ENCODE measurements at places on chromosomes 13 and 19.
A peak's percentile ranks its signal among the peaks of the same experiment; 100 is the strongest.

GRCh38 chr19:30393729-30394480 lies 21.7 kb downstream of the ZNF536 start:
- no peak for DNase-seq

DNA sequence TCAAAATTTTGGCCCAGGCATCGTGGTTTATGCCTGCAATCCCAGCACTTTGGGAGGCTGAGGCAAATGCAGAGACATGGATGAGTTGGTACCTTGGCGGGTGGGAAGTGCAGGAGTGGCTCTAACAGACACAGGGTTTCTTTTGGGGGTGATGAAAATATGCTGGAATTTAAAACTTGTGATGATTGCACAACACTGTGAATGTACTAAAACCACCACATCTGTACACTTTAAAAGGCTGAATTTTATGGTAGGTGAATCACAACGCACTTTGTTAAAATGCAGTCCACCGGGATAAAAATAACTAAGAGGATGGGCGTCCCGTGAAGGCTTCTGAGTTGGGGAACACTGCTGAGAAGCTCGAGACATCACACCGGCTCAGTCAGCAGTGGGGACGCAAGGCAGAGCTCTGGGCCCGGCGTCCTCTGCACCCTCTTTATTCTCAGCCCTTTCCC lies 47.1 kb downstream of the MLLT1 start:
- DNase-seq = no peak

- no peak for DNase-seq
These were observed 32.8 kb downstream of the ZSWIM9 start for GRCh38 chr19:48203222-48203793.

DNA sequence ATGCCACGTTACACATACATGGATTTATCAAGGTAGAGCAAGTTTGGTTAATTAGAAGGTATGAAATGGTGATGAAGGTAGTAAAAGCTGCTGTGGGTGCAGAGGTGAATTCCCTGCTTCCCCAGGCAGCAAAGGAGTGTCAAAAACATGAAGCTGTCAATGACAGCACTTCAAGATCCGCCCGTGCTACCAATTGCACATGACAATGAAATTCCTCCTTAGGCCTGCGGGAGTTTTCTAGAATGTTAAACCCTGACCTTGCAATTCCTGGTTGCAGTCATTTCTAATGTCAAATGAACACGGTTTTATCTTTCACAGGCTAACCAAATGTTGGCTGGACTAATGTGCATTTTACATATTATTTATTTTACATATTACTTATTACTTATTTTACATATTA lies 67.7 kb upstream of the LSM14A start:
- DNase-seq = no peak

DNA sequence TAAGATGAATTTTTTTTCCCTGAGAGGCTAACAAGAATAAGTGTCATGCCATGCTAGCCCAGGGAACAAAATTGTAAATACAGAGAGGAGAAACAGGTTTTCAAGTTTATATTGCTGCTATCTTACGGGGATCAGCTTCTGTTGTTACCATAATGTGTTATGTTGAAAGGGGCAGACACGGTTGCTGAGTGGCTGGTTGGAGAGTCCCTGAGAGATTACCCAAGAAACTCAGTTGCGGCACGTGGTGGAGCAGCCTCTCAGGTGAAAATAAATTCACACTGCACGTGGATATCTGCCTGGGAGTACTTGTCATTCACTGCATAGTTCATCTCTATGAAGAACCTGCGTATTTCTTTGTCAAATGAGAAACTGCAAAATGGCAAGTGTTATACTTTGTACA lies 293.6 kb downstream of the TDRD3 start:
- DNase-seq = no peak

DNA sequence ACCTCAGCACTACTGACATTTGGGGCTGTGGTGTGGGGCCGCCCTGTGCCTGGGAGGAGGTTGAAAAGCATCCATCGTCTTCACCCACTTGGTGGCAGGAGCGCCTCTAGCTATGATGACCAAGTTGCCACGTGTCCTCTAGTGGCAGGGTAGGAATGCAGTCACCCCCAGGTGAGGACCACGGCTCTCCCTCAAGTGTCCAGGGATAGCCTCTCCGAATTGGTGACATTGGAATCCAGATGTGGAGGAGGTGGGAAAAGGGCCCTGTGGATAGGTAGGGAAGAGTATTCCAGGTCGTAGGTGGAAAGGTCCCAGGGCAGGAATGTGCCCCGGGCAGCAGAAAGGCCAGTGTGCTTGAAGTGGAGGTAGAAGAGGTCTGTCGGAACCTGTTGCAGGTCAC lies 37.6 kb downstream of the ARHGEF18 start:
- DNase-seq = no peak

- no peak for DNase-seq
These were observed 10.4 kb upstream of the RASA3 start for GRCh38 chr13:114142640-114143490.

- no peak for DNase-seq
These were observed 4.8 kb downstream of the ABCC4 start for GRCh38 chr13:95296326-95296925.

DNA sequence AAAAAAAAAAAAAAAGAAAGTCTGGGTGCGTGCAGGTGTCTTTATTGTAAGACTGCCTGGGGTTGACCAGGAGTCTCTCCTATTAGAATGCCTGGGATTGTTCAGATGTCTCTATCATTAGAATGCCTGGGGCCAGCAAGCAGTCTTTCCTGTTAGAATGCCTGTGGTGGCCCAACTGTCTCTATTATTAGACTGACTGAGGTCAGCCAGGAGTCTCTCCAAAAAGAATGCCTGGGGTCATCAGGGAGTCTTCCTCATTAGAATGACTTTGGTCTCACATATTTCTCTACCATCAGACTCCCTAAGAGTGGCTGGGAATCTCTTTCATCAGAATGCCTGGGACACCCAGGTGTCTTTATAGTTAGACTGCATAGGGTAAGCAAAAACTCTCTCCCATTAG lies 1577.5 kb downstream of the UQCRFS1 start:
- DNase-seq = no peak

DNA sequence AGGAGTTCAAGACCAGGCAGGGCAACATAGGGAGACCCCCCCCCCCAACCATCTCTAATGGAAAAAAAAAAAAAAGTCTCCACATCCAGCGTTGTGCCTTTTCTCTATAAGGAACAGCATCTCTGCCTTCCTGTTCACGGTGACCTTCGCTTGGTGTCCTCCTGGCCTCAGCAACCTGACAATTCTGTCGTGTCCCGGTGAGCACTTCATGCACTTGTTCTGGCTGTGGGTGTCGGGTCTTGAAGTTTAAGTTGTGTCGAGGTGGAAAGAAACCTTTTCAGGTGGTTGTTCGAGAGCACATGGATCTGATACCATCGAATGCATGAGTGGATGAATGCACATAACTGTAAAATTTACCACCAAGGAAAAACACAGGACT lies 594 bp downstream of the ZNF559 start:
- DNase-seq = no peak

DNA sequence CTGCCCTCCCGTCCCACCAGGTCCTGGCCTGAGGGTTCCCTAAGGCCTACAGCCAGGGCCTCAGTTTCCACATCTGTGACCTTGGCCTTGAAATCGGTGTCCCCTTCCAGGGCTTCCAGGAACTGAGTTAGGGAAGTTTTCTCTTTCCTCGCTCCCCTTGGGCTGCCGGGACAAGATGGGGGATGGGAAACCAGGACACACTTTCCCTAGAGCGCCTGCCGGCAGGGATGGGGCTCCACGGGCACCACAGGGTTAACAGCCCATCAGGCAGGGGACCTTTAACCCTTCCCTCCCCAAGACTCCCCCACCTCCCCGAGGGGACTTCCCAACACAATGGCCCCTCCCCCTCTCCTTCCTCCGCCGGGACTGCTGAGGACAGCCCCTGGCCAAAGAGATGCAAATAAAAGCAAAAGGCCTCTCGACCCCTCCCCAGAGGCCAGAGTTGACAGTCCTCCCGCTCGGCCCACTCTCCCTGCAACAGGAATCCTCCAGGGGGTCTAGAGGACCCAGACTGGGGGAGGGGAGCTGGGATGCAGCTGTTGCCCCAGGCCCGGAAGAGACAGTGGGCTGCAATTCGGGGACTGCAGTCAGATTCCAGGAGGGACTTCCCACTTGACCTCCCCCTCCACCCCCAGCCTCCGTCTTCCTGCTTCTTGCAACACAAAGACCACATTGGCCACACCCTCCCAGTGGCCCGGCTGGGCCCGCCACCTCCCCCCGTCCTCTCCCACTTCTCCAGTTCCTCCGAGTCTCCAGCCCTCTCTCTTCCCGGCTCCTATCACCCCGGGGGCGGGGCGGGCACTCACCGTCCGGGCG lies 3.4 kb downstream of the BBC3 start:
- no peak for DNase-seq

DNA sequence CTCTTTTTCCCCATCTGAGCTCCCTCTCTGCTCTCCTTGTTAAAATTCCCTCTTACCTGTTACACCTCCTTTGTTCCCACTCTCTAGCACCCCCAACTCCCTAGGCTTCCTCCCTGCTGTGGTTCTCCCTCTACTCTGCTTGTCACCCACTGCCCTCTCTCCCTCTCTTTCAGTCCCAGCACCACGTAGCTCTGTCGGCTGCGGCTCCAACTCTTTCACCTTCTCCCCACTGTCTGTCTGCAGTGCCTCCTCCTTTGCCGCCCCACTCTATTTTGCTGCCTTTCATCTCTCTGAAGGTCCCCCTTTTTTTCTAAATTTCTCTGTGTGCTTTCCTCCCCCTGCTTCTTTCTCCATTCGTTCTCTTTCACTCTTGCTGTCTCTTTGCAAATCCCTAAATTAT lies 1.1 kb downstream of the ZNF836 start:
- DNase-seq = no peak

DNA sequence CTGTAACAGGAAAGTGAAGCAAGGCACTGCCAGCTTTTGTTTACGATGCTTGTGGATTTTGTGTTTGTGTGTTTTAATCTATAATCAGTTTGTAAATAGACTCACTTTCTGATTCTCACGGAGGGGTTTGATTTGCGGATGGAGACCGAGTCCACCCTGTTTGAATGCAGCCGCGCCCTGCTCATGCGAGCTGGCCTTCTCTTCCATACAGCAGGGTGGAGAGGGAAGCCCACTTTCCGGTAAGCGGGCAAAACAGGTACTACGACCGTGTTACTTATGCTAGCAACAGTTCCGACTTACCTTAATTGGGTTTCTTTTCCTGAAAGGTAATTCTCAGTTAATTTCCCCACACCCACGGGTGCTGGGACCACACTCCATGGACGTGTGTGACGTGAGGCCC lies 33.1 kb downstream of the ADPRHL1 start:
- DNase-seq = no peak

DNA sequence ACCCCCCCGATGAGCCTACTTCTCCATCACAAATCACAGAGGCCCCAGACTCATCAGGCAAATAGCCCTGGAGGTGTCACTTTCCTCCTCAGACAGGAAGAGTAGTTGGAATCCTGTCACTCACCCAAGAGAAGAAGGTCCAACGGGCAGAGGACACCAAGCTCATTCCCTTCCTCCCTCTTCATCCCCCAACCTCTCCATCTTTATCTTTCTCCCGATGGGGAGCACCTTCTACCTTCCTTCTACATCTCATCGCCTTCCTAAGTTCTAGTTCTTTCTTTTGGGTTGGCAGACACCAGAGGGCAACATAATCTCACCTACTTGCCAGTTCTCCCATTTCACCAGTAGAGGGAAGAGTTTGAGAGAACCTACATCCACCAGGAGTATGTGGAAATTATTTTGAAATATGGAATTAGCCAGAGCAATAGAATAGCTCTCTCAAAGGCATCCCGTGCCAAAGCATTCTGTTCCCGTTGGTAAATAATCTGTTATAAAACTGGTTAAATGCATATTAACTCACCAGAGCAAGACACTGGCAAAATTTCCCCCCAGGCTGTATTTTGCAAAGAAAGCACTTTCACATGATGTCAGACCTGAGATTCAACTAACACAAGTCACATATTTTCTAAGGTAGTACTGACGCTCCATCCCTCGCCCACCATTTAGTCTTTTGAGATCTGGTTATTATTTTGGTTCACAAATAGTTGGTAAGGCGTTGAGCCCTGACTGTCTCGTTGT lies 55.0 kb downstream of the ZIC5 start:
- peak; percentile 57 for DNase-seq

- DNase-seq = no peak
These were observed 4.7 kb upstream of the SLC5A5 start for GRCh38 chr19:17866964-17867486.

DNA sequence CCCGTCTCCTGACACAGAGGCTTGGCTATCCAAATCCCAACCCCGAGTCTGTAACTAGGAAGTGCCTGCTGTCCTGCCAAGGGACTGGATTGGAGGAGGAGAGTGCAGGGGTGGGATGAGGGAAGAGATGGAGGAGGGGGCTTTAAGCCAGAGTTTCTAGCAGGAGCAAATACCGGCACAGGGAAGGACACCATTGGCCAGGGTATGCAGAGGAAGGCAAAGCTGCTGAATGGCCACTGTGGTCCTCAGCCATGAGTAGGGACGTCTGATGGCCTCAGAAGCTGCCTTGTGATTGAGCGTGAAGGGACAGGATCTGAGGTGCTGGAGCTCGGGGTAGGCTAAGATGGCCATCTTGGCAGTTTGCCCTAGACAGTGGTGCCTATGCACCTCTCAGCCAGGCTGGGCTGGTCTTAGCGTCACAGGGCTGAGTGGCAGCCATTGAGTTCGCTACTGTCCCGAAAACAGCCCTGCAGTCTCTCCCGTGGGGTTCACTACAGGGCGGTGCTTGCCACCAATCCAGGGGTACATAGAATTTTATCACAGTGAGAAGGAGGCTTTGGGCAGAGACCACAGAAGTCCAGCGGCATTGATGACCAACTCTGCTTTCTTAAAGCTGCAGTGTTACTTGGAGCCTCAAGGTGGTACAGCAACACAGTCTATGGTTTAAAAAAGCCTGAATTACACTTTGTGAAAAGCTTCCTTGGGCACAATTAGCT lies 61.8 kb downstream of the AKAP11 start:
- DNase-seq = no peak

DNA sequence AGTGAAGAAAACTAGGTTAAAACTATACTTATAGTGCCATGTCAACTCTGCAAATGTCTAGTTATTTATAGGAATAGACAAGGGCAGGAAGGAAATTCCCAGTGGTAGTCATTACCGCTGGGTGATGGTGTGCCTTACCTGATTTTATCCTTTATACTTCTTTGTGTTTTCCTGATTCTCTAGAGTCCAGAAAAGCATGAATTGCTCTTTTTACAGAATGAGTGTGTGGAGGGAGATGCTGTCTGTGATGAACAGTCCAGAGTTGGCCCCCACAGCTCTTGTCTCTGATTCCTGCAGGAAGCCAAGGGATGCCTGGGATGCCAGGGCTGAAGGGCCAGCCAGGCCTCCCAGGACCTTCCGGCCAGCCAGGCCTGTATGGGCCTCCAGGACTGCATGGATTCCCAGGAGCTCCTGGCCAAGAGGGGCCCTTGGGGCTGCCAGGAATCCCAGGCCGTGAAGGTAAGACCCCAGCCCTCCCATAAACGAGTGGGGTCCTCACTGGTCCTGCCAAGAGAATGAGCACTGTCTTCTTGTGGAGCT lies 83.7 kb downstream of the RAB20 start:
- no peak for DNase-seq

DNA sequence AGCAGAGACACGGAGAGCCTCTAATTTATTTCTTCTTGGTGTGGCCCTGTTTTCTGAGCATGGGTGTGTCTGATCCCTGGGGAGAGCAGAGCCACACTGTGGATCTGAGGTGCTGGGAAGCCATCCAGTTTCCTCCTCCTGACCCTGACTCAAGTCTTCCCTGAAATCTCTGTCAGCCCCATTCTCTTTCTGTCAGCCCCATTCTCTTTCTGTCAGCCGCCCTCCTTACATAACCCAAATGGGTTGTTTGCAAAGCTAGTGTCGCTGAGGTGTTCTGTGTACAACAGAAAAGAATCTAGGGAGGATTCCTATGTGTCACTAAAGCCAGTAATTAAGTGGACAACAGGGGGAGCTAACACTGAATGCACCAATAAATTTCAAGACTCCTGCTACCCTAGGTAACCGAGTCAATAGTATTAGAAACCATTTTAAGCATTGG lies 50.2 kb downstream of the LRCH1 start:
- DNase-seq = no peak

GRCh38 chr19:11482384-11483050 lies 1.7 kb upstream of the ELAVL3 start:
- DNase-seq = peak; percentile 98

Data from GM12891 (cell line).